Stimulated activated CD4-positive, alpha-beta T cell treated with anti-CD3 and anti-CD28 coated beads, Interleukin-4, amount 100 ng/mL, for 1 hour (primary cell): ENCODE measurements at places on chromosomes 12 and 14.

- DNase-seq: no peak
Observed at GRCh38 chr12:5258498-5258897, 173.4 kb upstream of the NTF3 start.

DNA sequence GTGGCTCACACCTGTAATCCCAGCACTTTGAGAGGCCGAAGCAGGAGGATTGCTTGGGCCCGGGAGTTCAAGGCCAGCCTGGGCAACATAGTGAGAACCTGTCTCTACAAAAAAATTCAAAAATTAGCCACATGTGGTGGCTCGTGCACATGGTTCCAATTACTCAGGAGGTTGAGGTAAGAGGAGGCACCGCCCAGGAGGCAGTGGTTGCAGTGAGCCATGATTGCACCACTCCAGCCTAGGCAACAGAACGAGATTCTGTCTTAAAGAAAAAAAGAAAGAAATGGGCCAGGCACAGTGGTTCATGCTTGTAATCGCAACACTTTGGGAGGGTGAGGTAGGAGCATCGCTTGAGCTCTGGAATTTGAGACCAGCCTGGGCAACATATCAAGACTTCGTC lies 33.5 kb downstream of the MAP1LC3B2 start:
- no peak for DNase-seq

DNA sequence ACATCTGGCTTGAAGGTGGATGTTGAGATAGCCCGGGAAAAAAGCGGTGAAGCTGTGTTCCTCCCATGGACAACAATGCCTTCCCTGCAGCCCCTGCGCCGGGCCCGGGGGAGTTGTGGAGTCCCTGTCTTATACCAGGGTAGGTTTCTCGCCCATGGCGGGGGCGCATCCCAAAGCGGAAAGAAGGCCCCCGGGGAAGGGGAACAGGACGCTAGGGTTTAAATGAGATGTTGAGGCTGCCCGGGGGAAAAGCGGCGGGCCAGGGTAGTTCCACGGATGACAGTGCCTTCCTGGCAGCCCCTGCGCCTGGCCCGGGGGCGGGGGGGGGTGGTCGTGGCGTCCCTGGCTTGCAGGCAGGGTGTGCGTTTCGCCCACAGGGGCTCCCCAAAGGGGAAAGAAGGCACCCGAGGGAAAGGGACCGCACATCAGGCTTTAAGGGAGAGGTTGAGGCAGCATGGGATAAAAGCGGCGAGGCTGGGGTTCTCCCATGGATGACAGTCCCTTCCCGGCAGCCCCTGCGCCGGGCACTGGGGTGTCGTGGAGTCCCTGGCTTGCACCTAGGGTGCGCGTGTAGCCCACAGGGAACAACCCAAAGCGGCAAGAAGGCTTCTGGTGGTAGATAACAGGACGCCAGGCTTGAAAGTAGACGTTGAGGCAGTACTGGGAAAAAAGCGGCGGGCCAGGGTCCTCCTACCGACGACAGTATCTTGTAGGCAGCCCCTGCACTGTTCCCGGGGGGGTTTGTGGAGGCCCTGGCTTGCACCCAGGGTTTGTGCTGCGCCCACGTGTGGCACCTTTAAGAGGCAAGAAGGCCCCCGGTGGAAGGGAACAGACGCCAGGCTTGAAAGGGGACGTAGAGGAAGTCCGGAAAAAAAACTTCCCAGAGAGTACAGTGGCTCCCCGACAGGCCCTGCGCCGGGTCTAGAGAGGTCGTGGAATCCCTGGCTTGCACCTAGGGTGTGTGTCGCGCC lies 160.8 kb upstream of the ALG10B start:
- no peak for DNase-seq

- no peak for DNase-seq
Observed at GRCh38 chr12:19186722-19187661, 57.5 kb downstream of the PLEKHA5 start.

DNA sequence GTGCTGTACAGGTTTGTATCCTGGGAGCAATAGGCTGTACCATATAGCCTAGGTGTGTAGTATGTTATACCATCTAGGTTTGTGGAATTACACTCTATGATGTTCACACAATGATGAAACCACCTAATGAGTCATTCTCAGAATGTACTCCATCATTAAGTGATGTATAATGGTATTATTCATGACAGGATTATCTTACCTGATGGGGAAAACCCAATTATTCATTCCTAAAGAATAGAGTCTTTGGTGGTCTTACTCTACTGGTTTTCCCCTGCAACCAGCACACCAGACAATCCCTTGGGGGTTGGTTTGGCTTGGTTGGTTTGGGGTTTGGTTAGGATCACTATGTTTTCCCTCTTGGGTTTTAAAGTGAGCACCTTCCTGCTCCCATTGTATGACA lies 12.6 kb upstream of the OR10P1 start:
- DNase-seq: no peak

GRCh38 chr14:80764496-80764895 lies 177.0 kb downstream of the CEP128 start:
- DNase-seq: no peak

DNA sequence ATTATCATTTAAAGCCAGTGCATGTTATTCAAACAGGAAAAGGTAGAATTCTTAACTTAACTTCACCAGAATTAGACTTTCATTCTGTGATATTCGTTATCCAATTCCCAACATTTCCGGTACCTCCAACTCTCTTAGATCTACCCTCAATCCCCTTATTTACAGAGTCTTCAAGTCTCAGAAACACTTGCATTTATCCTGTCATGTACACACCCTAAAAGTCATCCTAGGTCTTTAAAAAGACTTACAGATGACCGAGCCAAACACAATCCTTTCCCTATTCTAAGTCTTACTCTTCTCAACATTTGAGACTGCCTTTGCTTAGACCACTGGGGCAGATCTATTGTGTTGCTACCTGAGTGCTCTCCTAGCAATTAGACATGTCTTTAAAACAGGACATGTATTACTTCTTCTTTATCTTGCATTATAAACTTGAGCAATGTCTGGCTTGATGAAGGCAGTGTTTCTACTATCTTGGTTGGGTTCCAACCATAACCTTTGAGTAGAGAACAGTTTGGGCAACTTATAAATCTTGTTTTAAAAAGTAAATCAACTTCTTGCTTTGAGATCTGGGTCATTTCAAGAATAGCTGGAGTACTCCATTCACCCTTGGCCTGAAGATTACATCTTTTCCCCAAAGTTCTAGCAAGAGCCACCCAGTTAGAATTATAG lies 140.6 kb upstream of the PLEKHG7 start:
- no peak for DNase-seq

DNA sequence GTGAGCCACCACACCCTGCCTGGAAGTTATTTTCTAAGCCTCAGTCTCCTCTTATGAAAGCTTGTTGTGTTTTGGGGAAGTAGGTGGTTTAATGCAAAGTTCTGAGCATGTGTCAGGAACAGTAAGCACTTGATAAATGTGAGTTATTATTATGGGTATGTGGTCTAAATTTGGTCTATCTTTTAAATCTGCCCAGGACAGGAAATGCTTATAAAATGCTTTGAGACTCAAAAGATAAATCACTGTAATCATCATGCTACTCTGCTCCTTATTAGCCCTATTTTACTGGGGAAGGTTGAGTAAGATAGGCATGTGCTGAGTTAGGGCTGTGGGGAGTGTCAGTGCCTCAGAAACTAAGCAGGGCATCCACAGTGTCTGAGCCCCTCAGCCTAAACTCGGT lies 13.1 kb upstream of the SRSF5 start:
- DNase-seq: no peak

DNA sequence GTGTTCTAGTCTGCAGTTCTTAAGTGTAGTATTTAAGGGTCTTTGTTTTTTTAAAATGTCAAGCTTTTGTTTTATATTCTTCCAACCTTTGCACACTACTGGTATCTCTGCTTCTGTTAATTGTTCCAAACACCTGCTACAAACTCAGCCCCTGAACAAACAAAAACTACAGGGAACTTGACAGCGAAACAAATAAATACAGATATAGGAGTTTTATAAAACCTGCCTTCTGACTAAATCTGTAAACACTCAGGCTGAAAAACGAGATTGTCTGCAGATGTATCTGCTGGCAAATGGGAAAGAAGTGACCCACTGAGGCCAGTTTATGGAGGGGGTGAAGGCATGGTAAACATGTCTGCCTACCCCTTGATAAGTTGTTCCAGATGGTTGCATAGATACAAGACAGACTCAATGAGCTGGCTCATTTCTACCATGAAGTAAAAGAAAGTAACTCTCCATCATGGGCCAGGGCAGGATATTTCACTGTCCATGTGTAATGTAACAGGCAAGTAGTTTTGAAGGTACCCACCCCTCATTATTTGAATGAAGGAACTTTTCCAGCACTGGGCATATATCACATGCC lies 75.6 kb downstream of the LMO3 start:
- DNase-seq: no peak

- no peak for DNase-seq
Observed at GRCh38 chr12:121729021-121729420, 16.5 kb downstream of the TMEM120B start.

DNA sequence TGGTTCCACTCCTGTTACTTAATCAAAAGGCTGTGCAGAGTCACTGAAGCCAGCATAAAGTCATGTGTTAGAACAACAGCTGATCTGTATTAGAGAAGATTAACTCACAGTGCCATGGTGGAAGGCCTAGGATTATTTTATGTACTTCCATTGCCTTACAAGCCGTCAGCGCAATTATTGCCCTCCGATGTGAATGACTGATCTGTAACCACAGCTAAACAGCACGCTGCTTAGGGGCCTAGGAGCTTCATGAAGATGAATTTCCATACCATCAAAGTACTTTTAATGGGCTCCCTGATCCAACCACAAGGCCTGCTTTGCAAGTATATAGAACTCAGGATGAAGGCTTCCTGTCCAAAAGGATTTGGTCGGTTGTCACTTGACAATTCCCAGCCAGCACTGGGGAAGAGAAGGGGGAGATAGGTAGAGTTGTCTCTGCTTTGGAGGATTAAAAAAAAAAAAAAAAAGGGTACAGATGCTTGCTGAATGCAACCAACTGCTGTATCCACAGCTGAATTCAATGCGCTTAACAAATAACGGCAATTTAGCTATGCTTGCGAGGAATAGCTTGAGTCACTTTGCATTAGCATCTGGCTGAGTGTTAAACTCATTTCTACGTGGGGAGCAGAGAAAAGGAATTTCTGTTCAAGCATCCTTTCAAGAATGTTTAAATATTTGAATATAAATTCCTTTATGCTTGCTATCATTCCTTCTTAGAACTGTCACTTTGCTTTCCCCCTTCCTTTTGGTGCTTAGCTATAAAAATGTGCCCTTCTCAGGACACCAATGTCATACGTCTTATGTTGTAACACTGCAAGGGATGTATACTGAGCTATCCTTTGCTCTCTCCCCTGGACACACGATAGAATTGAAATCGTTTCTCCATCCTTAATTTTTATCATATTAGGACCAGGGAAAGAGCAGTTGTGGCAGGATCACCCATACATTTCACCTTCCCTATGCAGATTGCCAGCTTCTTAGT lies 387.8 kb downstream of the SOX5 start:
- DNase-seq: no peak

- DNase-seq: no peak
Observed at GRCh38 chr12:10067942-10068341, 30.8 kb downstream of the CLEC1A start.

DNA sequence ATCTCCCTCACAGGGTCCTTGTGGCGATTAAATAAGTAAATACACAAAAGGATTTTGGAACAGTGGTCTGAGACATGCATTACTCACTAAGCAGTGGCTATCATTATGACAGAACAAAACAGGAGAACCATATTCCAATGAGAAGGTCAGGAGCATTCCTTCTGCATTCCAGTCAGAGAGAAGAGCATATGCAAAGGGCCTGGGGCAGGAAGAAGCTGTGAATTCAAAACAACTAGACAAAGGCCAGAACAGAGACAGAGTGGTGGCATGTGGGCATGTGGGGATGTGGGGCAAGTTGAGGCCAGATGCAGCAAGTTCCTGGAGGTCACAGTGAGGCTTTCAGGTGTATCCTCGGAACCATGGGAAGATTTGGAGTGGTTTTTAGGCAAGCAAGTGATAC lies 70.1 kb upstream of the VRK1 start:
- DNase-seq: no peak

- DNase-seq: no peak
Observed at GRCh38 chr14:84129941-84130340, 1400.0 kb upstream of the FLRT2 start.

- no peak for DNase-seq
Observed at GRCh38 chr12:52323416-52324152, 2.4 kb upstream of the KRT83 start.

- no peak for DNase-seq
Observed at GRCh38 chr14:89231426-89232113, 185.5 kb downstream of the FOXN3 start.

DNA sequence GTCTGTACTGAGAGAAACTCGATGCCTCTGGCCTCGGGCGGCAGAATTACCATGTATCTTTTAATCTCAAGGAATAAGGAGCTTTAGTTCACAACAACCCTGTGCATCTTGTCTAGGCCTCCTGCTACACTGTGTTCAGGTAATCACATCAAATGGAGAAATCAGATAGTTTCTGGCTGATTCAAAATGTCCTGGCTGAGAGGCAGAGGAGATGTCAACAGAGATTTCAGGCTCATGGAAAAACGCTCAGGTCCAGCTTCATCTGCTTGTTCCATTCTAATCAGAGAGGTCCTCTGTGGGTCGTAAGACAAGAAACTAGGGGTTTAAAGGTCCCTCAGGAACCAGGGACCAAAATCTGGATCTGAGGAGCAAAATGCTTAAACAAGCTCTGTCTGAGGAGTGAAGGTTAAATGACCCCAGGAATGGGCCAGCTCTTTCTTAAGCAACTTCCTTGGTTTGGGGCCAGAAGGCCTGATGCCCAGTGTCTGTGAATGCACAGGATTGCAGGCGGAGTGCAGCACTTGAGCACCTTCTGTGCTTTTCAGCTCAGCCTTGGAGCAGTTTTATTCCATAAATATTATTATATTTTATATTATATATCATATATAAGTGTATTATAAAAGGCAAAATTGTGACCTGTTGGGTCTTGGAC lies 170.2 kb upstream of the PRICKLE1 start:
- no peak for DNase-seq

DNA sequence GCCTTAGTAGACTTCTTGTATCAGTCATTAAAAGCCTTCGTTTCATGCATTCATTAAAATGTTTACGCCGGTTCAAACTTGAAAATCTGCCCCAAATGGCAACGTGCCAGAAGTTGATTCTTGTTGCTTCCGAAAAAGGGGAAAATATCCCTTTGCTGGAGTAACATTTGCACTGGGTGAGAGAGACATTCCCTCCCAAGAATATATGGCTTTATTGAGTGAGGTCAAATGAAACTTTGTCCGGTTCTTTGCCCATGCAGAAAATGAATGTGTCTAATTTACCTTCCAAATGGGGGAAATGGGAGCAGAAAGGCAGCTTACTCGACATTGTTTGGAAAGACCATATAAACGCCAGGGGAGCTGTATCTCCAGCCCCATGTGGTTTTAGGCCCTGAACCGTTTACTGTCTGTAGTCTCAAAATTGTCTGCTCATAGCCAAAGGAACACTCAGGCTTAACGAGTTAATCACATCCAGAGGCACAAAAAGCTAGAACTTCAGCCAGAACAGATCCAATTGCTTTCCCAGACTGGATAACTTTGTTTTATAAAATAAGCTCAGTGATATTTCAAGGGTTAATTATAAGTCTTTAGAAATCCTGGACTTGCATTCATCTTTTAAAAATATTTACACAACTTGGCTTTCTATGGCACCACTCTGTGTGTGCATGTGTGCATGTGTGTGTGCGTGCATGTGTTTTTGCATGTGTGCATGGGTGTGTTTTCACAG lies 2.9 kb upstream of the EMP1 start:
- DNase-seq: no peak
